Activated naive CD4-positive, alpha-beta T cell treated with anti-CD3 and anti-CD28 coated beads, Interleukin-2, amount 10 ng/mL, durations not matched to agents 5 hours and 36 hours (primary cell): ENCODE measurements at places on chromosomes 2 and 18. TPM values are rescaled to one million over a fixed set of nuclear protein-coding genes. Genes with fewer than 3 reads are reported as not detected.

ANTXR1 gene
- total RNA-seq, result 0.12 TPM

CSRNP3 gene
- not detected for total RNA-seq

GPR17 gene
- not detected for total RNA-seq

DPY30 gene
- total RNA-seq, result 56.6 TPM

CXXC1 gene
- 117 TPM for total RNA-seq

RNF125 gene
- 34.1 TPM for total RNA-seq

DAPL1 gene
- not detected for total RNA-seq
